Inflammatory macrophage treated with lipopolysaccharide for 1 hour (primary cell): ENCODE measurements at places on chromosomes 2 and 18.

GRCh38 chr2:98027538-98027937, 31.8 kb upstream of the TMEM131 start:
- DNase-seq = no peak

DNA sequence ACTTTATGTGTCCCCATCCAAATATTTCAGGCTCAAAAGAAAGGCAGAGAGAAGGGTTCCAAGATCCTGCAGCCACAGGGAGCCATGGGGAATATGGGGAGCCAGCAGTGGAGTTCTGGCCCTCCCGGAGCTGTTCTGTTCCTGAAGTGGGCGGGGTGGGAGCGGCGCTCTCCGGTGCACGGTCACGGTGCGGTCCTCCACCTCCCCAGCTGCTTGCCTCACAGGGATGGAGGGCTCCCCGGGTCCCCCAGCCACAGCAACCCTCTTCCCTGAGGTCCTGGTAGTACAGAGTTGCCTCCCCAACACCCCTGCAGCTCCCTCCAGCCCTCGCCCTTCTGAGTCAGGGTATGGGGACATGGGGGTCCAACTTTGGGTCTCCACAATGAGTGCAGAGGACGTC, 26.2 kb upstream of the SNED1 start:
- no peak for DNase-seq

- no peak for DNase-seq
These were observed 47.5 kb downstream of the ANO7 start for GRCh38 chr2:241235859-241236593.

DNA sequence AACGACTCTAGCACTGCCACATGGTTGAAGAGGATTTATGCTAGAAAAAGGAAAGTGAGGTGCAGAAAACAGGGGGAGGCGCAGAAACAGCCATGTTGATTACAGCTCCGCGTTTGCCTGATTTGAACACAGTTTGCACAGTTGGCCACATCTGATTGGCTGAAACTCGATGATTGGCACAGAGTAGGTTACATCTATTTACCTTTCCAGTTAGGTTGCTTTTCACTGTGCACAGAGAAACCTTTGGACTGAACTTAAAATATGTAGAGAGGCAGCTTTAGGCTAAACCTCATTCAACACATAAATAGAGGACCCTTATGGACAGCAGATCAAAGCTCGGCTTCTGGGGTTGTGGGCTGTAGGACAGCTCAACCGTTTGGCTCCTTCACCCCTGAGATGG, 153.7 kb upstream of the APCDD1 start:
- no peak for DNase-seq

DNA sequence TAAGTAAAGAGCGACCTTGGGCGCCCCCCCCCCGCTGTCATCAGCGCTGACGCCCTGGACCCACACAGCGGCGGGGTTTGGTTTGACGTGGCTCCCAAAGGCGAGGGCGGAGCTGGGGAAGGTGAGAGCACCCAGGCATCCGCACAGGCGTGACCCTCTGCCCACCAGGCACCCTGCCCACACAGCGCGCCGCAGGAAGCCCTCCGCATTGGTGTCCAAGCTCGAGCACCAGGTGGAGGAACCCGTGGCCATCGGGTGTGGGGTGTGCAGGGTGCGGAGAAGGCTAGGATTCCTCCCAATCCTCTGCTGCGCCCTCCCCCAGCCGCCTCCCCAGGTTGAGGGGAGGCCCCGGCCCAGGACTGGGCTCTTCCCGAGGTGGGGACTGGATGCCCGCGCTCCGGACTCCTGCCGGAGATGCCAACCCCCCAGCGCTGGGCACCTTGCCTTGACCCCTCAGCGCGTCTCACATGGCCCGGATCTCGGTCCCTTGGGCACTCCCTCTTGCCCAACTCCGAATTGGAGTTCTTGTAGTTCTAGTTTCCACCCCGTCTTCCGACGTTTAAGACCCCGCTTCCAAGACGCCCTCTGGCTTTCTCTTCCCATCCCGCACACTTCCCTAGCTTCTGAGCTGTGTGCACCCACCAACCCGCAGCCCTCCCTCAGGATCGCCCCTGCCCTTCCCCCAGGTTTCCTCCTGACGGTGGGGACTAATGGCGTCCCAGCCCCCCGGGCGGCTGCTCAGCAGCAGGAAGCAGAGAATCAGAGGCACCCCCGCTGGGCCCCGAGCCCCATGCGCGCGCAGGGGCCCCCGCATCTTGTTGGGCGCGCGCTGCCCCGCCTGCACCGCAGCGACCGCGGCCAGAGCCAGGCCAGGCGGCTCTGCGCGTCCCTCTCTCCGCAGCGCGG, 25.9 kb upstream of the RESP18 start:
- no peak for DNase-seq

GRCh38 chr2:16226943-16227664, 286.8 kb downstream of the MYCN start:
- DNase-seq = no peak

GRCh38 chr2:105299290-105299689, 30.2 kb downstream of the TGFBRAP1 start:
- DNase-seq = no peak

- DNase-seq = no peak
These were observed 44.5 kb upstream of the RMDN2 start for GRCh38 chr2:37880551-37880950.

DNA sequence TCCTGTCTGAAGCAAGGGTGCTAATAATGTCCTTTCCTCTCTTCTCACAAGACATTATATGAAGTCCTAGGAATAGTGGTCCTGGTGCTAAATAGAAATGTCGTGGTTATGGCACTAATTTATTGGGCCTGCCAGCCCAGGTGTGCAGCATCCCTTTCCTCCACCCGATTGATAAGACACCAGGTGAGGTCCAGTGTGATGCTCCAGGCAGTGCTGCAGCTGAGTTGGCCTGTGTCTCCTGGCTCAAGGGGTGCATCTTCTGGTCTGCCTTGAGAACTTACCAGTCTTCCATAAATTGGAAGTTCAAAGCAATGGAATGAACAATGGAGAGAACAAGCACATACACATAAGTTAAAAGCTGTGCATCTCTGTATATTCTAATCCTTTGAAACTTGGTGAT, 26.9 kb downstream of the CRIM1 start:
- DNase-seq = no peak
